ENCODE measurements at places on chromosomes 12 and 14. TPM values are rescaled to one million over a fixed set of nuclear protein-coding genes. Genes with fewer than 3 reads are reported as not detected.
A peak's percentile ranks its signal among the peaks of the same experiment; 100 is the strongest.

DNA sequence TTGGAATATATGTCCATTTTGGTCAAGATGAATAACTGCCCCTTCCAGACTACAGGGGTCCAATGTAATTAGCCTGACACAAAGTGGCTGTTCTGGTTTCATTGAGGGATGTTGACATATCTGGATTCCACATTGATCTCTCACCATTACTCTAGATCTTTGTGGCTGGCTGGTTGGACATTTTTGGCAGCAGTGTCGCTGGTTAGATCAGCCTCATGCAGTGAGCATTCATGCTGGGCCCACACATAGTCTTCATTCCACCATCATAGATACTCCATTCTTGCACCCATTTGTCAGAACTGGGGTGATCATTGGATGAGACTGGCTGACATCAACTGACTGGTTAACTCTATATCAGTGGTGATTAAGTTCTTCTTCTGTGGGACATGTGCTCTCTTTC, 74.4 kb downstream of the MGST1 start:
- no peak for DNase-seq

MORN3 gene
- not detected for total RNA-seq

SERPINA3 gene
- total RNA-seq, result 0.05 TPM

FAIM2 gene
- not detected for total RNA-seq

- no peak for DNase-seq
Observed at GRCh38 chr14:78103271-78103670, 66.9 kb upstream of the NRXN3 start.

- DNase-seq, result no peak
Observed at GRCh38 chr12:47814539-47815170, 5.0 kb downstream of the HDAC7 start.

GDF11 gene
- total RNA-seq, result 1.4 TPM

DNA sequence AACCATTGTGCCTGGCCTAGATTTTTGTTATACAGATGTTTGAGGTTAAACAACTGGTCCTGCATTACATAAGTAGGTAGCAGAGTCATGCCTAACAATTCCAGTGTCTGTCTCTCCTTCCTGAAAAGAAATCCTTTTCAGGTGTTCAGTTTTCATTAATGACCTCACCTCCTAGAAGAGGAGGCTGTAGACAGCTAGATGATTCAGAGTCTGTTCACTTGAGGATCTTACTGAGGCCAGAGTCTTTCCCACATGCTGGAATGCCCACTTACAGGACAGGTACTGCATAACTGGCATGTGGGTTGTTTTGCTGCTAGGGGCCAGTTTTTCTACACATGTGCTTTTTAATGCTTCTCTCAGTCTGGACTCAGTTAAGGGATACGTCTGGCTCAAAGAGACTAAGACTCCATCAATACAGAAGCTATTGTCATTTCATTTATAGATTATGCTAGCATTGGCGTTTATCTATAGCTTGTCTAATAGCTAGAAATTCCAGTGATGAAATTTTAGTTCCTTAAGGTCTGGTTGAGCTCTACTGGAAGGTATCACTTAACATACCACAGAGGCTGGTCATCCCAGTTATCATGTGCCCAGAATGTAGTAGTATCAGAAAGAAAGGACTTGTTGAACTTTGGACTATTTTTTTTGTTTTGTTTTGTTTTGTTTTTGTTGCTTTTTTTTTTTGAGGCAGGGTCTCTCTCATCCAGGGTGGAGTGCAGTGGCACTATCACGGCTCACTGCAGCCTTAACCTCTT, 206.4 kb downstream of the ERC1 start:
- no peak for DNase-seq

GRCh38 chr12:101173197-101173749, 36.8 kb downstream of the SLC5A8 start:
- DNase-seq, result no peak

KRT72 gene
- not detected for total RNA-seq

GPD1 gene
- not detected for total RNA-seq

ERBB3 gene
- 0.88 TPM for total RNA-seq

SLC25A47 gene
- not detected for total RNA-seq

GRCh38 chr12:111826992-111827391, 15.0 kb upstream of the MAPKAPK5 start:
- DNase-seq, result no peak

GRCh38 chr14:100203962-100204834, 34.7 kb upstream of the YY1 start:
- no peak for DNase-seq

GRCh38 chr14:57897144-57897748, 31.4 kb upstream of the SLC35F4 start:
- DNase-seq, result no peak

M6PR gene
- total RNA-seq, result 155 TPM

IQSEC3 gene
- total RNA-seq, result under 0.01 TPM

DNA sequence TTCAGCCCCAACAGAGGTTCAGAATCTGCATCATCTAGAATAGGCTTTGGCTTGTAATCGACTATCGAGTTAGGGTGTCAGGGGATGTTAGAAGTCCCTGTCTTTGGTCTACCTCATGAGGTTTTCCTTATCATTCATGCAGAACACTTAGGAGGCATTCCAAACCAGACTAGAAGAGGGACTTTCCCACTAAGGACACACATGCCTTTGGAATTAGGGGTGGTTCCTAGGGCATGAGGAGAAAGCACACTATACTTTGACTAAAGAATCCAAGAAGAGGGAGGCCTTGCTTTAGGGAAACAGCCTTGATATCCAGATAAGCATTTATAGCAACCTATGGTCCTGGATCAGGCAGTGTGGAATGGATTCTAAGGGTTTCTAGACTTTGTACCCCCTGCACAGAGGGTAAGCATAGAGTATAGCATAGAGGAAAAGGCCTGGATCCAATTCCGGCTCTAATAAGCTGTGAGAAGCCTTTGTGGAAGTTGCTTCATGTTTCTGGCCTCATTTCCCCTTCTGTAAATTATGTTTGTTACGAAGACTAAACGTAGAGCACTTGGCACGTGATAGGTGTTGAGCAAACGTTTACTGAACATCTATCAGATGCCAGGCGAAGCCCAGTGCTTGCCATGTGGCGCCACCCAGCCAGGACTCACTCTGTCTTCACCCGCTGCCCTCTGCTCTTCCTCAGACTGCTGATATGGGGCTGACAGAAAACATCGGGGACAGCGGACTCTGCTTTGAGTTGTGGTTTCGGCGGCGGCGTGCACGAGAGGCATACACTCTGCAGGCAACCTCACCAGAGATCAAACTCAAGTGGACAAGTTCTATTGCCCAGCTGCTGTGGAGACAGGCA, 13.2 kb downstream of the ZNF219 start:
- DNase-seq, result no peak

ART4 gene
- 53.1 TPM for total RNA-seq

TAMALIN gene
- 49.2 TPM for total RNA-seq

GRCh38 chr12:84619053-84619571, 293.5 kb downstream of the SLC6A15 start:
- DNase-seq, result no peak

DNA sequence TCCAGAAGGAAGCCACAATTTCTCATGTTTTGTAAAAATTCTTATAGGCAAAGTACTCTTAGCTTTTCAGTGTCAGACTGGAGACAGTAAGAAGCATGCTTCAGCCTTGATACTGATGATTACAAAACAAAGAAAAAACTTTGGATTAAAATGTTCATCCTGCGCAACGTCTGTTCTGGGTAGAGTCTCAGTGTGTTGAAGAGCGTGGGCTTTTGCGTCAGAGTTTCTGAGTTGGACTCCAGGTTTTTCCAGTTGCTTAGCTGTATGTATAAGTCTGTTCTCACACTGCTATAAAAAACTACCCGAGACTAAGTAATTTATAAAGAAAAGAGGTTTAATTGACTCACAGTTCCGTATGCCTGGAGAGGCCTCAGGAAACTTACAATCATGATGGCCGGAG, 508.1 kb downstream of the DIO2 start:
- no peak for DNase-seq

TROAP gene
- total RNA-seq, result 4.3 TPM

DNA sequence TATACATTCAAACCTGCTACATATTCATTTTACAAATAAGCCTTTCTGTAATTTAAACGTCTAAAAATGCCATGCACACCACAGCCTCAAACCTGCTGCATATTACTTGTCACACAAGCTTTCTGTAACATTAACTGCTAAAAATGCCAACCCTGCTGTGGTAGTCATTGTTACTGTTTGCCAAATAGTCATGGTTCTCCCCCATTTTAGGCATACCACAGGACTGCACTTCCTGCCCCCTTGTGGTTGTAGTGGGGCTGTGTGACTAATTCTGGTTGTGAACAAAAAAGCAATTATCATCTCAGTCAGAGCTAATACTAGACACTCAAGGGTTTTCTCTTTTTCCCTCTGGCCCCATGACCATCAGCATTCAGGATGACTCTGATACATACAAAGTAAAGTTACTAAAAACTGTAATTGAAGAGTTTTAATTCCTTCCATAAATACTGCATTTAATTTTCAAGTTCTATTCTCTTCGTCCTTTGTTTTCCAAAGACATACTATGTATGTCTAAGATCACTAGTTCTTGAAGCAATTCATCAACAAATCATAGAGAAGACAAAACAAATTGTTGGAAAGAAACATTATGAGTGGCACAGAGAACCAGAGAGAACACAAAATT, 5.7 kb upstream of the SLC35F4 start:
- peak; percentile 70 for DNase-seq

GRCh38 chr14:99117671-99118045, 154.3 kb downstream of the BCL11B start:
- no peak for DNase-seq

- DNase-seq, result peak; percentile 87
Observed at GRCh38 chr12:49580572-49581535, 12.9 kb upstream of the MCRS1 start.

- no peak for DNase-seq
Observed at GRCh38 chr14:28770061-28770460, 3.5 kb downstream of the FOXG1 start.

GRCh38 chr12:98007963-98008362, 507.4 kb upstream of the TMPO start:
- no peak for DNase-seq

- DNase-seq, result no peak
Observed at GRCh38 chr14:83419420-83419819, 1885.8 kb upstream of the SEL1L start.

- DNase-seq, result no peak
Observed at GRCh38 chr12:94055528-94055927, 92.8 kb upstream of the PLXNC1 start.

DNA sequence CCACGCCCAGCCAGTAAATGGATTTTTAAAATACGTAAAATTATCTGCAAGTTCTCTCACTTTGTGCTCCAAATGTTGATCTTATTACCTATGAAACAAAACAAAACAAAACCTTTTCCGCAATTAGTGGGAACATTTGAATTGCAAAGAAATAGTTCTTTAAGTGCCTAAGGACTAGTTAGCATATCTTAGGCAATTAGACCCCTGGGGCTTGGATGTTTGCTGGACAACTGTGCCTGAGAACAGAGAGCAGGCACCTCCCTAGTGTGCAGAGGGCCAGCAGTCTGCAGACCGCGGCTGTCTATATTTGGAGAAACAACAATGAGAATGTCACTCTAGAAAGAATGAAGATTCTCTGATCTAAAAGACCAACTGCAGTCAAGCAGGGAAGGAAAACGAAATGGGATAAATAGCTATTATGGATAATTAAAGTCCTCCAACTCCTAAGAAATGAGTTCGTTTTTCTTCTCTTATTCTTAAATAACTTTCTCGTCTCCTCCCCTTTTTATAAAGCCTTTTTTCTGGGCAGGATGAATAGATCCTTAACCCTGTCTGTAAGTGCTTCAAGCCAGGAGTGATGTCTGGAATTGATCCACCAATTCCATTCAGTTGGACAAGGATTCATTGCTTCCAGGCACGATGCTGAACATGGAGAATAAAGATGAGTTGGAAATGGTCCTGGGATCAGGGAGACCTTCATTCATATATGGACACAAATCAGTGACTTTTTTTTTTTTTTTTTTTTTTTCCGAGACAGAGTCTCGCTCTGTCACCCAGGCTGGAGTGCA, 16.2 kb downstream of the SLC17A8 start:
- no peak for DNase-seq

EML5 gene
- total RNA-seq, result 0.19 TPM

CCDC197 gene
- total RNA-seq, result not detected

KIF21A gene
- total RNA-seq, result 13.6 TPM

- no peak for DNase-seq
Observed at GRCh38 chr12:109521831-109522230, 44.4 kb downstream of the UBE3B start.

GRCh38 chr12:48070731-48071130, 35.1 kb downstream of the SENP1 start:
- DNase-seq, result no peak

DNA sequence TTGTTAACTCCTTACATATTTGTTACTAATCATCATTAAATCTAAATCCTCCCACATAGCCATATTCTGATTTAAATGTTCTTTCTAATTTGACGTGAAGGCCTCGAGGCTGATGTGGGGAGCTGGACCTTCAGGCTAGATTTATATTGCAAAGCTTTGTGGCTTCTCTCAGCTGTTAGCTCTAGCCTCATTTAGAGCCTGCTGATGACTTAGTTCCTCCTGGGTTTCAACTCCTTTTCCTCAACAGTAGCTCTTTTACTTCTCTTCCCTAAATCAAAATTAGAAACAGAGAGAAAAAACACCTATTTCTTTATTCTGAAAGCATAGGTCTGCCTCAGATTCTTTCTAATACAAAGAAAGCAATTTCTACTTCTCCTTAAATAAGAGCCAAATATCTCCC, 477.5 kb upstream of the CCDC196 start:
- no peak for DNase-seq

GRCh38 chr14:38662781-38663180, 406.9 kb upstream of the CLEC14A start:
- no peak for DNase-seq

GRCh38 chr14:63745858-63746425, 18.1 kb upstream of the SGPP1 start:
- DNase-seq, result no peak

GRCh38 chr12:127161466-127161865, 1105.5 kb upstream of the TMEM132C start:
- no peak for DNase-seq

- DNase-seq, result no peak
Observed at GRCh38 chr12:45227316-45228067, 11.6 kb downstream of the ANO6 start.

SYNDIG1L gene
- total RNA-seq, result not detected

CNIH1 gene
- 160 TPM for total RNA-seq

LRRC10 gene
- total RNA-seq, result not detected

RITA1 gene
- total RNA-seq, result 25.0 TPM

RNASE7 gene
- total RNA-seq, result not detected

DNA sequence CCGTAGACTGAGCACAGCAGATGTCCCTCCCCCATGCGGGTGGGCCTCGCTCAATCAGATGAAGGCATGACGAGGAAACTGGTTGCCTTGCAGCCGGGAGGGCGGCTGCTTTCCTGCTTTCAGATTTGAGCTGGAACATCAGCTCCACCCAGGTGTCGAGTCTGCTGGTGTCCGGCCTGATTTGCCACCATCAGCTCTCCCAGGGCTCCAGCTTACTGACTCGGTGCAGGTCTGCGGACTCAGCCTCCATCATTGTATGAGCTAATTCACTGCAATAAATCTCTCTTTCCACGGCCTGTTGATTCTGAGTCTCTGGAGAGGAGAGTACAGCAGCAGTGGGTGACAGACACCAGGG, 156.2 kb downstream of the KIF26A start:
- no peak for DNase-seq

GRCh38 chr12:121218588-121219352, 8.8 kb downstream of the P2RX4 start:
- DNase-seq, result no peak
